SK-MEL-5 (cell line): ENCODE measurements at places on chromosomes 1 and 21.

DNA sequence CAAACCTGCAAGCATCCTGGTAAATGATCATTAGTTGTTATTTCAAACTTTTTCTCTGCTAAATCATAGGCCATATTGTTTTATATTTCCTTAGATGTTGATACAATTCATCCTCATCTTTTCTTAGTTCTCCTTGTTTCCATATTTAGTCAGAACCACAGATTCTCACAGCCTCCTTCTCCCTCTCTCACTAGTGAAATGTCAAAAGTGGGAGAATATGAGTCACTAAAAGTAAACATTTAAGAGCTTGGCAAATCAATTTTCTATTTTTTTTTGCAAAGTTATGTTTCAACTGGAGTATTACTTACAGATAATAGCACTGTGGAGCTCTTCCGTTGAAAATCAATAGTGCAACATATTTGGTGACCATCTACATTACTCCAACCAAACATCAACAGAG is 308.8 kb downstream of the COL11A1 start:
- no peak for DNase-seq

DNA sequence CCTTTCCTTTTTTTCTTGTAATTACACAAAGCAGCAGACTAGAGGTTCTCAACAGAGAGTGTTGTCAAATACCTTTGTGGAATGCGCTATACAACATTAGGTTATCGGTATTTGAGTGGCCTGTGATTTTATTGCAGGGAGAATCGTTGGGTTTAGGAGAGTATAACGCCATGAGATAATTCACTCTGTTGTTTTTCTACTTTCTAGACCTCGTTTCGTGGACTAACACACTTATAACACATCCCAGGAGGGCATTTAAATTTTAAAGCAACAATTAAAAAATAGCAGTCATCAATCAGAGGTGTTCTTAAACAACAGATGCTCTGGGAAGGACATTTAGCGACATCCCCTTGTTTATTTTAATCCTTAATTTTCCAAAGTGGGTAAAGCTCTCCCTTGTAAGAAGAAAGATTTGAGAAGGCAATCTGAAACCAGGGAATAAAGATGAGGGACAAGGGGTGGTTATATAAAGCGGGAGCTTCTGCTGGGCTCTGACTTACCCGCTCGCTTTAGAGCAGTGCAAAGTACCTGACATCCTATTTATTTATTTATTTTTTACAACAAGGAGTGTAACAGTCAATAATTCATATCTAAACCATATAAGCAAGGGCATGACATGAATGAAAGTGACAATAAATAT is 4.9 kb downstream of the PBX1 start:
- DNase-seq: no peak

DNA sequence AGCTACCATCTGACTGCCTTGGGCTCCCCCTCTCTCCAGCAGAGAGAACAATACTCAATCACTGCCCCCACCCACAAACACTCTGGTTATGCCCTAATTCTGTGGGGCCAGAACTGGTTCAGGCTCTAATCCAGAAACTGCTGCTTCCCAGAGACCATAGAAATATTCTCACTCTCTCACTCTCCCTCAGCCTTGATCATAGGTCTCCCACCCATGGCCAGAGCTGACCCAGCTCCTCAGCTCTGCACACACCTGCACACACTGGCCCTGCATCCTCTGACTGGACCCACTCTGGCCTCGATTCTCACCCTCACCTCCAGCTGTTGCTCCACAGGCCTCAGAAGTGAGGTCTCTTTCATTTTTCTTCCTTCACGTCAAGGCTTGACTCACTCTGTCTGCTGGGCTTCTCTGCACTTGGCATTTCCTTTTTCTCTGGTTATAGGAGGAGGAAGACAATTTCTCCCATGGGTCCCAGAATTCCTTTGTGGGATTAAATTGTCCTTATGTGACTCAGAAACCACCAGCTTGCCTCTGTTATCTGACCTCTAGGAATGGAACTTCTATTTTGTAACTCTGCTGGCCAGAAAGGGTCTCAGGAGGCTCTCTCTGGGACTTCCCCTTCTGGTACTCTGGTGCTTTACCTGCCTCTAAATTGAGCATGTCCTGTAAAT is 15.6 kb upstream of the ZMYM6 start:
- peak; percentile 25 for DNase-seq

- DNase-seq: no peak
Measured at GRCh38 chr1:60376196-60376595, 302.6 kb upstream of the C1orf87 start.

GRCh38 chr1:35660581-35661473 is 19.5 kb upstream of the PSMB2 start:
- DNase-seq: no peak

GRCh38 chr1:77958391-77958790 is 20.5 kb downstream of the FUBP1 start:
- no peak for DNase-seq

DNA sequence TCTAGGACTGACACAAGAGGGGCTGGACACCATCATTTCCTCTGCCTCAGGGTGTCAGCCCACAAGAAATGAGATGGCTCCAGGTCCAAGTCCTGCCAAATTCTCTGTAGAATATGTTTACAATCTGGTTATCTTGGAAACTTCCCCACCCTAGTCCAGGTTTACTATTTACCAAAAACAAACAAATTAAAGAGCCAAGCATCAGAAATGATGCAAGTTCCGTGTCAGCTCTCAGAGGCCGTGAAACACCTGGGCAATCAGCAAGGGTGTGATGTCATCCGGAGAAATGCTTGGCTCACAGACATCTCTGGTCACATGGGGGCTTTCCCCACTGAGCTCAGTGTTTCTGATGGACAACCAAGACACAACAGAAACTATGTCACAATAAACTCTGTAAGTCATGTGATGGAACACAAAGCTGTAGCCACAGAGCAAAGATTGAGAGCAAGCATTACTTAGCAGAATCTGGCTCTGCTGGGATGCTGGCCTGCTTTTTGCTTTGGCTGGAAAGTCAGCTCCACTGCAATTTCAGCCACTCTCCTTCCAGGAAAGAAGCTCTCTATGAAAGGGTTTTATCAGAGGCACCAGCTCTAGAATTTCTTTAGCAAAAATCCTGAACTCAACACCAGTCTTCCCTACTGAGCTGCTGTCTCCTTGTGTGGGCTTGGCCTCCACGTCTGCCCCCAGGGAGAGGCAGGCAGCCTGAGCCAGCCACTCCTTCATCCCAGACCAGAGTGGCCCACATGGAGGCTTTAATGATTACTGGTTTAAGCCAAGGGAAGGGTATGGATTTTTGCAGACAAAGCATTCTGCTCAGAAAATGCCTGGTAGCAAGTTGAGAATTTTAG is 55.9 kb downstream of the NENF start:
- DNase-seq: peak; percentile 62

DNA sequence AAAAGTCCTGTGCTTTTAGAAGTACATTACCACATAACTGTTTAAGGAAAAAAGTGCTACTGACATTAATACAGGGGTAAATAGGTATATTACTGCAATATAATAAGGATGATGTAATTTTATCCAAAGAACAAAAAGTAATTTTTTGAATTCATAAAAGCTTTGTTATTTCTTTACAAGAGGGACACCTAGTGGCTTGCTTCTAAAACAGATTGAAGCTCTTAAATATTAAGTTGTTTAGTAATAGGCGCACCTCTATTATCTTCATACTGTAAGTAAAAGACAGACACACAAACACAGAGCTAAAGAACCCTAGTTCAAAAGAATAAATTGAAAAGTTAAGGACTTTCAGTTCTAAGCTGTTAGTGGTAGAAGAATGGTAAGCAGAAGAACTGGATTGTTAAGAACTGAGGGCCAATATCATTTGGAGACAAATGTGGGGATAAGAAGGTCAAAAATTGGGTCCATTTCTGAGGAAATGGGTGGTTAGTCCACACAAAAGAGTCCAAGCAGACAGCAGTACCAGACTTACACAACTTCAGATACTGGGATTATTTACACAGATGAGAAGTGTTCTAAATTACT is 15.4 kb downstream of the ZNHIT6 start:
- DNase-seq: peak; percentile 38

GRCh38 chr1:51624855-51625254 is 8.0 kb downstream of the OSBPL9 start:
- DNase-seq: peak; percentile 56

DNA sequence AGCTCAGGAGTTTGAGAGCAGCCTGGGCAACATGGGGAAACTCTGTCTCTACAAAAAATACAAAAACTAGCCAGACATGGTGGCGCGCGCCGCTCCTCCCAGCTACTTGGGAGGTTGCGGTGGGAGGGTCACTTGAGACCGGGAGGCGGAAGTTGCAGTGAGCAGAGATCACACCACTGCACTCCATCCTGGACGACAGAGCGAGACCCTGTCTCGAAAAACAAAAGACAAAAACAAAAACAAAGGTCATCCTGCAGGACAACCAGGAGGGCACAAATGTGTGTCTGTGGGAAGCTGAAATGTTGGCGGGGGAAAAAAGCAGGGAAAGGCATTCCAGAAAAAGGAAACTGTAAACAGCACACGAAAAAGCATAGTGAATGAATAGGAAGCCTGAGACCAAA is 104.1 kb upstream of the HNRNPU start:
- peak; percentile 2 for DNase-seq

- no peak for DNase-seq
Measured at GRCh38 chr1:175755516-175756070, 12.2 kb upstream of the TNR start.

DNA sequence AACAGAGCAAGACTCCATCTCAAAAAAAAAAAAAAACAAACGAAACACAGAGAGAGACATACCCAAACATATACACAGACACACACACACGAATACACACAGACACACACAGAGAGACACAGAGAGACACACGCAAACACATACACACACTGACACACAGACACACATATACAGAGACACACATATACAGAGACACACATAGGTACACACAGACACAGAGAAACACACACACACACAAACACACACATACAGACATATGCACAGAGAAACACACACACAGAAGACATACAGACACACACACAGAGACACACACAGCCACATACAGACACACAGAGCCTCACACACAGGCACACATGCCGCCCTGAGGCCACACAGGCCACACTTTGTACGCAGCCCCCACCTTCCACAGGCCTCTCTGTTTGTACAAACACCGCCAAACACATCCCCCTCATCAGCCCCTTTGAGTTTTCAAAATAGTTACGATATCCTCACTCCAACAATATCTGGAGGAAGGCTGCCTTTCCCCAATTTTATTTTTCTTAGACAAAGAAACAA is 57.5 kb upstream of the ABCG1 start:
- no peak for DNase-seq

DNA sequence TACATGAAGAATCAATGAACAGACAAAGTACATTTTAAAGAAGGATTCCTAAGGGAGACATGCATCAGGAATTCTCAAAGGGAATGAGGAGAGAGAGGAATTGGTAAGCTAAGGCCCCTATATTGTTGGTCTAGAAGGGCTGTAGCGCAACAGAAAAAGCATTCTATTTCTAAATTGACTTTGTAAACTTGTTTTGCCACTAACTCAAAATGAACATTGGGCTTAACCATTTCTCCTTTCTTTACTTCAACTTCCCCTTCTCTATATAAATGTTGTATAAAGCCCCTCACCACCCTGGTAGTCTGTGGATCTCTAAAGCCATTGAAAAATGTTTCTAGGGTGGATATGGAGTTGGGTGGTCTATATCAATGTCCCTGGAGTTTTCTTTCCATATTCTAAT is 20.4 kb upstream of the OR6N2 start:
- no peak for DNase-seq

GRCh38 chr1:205396967-205397616 is 24.8 kb downstream of the LEMD1 start:
- peak; percentile 92 for DNase-seq

- no peak for DNase-seq
Measured at GRCh38 chr1:31617218-31617915, at the start of gene HCRTR1. HCRTR1 (plus strand) TSS chr1:31617689; CDS start chr1:31619193, 1,504 bp downstream.

GRCh38 chr1:217867446-217867995 is 236.4 kb downstream of the SPATA17 start:
- no peak for DNase-seq

DNA sequence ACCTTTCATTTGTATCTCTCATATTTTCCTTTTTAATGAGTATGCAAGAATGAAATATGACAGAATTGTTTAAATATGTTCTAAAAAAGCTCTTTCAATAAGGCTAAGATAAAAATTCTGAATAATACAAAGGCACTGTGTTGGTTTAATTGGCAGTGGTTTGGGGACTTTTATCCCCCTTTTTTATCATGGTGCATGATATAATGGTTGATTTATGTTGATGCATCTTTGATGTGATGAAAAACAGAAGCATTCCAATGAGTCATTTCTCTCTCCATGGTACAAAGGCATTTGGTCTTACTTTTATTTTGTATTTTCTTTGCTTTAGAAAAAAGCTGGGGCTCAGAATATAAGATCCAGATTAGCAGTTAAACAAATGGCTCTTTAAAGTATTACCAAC is 127.2 kb upstream of the GREM2 start:
- no peak for DNase-seq
